Fibroblast of the conjunctiva (primary cell): ENCODE measurements at places on chromosomes 5 and 9.

DNA sequence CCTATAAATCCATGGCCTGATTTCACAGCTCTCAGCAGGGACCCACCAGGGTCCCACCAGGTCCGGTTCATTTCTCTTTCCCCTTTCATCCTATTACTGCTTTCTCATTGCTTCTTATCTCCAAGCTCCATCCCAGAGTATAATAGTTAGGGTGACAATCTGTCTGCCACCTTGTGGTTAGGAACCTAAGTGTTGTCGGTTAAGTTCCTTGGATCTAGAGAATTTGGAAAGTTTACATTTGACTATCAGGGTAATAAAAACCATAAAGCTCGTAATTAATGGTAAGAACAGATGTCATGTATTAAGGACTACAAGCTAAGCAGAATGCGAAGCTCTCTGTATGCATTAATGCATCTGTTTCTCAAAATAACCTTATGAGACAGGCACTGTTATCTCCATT, 259.1 kb downstream of the SH3GL2 start:
- DNase-seq: no peak

GRCh38 chr5:54561651-54562050, 44.1 kb downstream of the SNX18 start:
- no peak for DNase-seq

DNA sequence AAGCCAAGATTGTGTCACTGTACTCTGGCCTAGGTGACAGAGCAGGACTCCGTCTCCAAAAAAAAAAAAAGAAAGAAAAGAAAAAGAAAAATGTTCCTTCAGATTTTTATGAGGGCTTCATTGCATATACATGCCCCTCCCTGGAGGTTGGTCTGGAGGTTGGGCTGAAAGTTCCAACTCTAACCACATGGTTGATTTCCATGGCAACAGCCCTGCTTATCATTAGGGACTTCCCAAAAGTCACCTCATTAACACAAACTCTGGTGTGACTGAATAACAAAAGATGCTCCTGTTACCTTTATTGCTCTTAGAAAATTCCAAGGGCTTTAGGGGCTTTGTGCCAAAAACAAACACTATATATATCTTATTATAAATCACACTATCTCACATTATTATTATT, 113.8 kb downstream of the TMC1 start:
- no peak for DNase-seq

DNA sequence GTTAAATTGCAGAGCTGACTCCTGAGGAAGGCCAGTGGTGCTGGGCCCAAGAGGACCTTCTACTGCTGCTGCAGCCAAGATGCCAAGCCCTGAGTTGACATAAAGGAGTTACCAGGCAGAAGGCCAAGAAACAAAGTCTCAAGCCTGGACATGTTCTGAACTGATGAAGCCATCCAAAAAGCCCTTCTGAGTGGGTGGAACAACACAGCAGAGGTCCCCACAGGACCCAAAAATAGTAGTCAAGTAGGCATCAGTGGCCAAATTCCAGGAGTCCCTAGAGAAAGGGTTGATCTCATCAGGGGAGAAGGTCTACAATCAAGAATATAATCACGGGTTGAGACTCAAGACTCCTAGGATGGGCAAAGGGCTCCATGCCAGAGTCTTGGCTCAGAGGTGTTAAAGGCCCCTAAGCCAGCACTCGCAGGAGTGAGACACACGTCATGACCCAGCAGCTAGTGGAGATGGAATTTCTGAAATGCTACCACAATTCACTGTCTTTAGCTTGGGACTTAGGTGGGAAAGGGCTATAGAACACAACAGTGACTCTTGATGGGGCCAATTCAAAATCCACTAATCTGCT, 119.7 kb downstream of the FANCC start:
- peak; percentile 13 for DNase-seq
